BJ (cell line): ENCODE measurements at places on chromosomes 3 and 15.

GRCh38 chr15:25739687-25740121 is 123.4 kb downstream of the ATP10A start:
- no peak for DNase-seq

DNA sequence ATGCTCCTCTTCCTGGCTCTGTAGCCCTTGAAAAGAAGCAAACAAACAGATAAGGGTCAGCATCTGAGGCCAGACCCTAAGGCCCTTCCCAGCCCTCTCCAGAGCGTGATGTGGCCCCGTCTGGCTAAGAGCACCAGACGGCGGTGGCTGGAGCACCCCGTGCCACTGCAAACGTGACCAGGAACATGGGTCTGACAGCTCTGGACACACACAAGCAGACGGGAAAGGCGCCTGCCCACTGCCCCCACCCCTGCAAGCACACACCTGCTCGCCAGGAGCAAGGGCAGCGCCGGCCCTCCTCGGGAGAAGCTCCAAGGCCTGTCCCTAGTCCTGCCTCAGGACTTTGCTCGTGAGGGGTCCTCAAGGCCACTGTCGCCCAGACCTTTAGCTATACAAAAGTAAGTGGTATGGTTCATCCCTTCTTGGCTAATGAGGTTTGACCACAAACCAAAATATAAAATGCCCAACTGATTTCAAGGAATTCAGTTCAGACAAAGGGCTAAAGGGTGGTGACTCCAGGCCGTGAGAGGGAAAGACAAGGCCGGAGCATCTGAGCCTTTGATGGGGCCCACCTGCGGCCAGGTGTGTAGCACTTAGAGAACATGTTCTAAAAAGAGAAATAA is 90.4 kb downstream of the XXYLT1 start:
- no peak for DNase-seq

DNA sequence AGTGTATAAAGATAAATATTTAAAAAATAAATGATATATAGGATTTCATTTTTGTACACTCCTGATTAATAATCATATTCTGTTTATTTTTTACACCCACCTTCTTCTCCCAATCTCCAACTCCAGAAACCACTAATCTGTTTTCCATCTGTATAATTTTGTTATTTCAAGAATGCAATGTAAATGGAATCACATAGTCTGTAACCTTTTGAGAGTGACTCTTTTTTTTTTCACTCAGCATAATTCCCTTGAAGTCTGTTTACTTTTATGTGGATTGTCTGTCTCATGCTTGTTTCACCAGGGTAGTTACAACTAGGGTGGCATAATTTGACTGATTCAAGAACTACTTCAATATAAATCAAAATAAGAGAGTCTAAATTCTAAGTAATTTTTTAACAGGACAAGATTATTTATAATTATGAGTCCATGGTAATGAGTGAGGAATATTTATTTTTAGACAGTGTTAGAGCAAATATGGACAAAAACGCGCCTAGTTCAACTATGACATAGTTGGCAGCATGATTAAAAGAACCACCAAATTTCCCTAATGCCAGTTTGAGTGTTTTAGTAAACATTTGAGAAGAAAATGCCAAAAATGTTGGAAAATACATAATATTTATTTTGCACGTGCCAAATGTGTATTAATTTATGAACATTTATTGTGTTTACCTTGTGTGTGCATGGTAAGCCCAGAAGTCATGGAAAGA is 19.4 kb upstream of the MFSD1 start:
- no peak for DNase-seq

- DNase-seq: no peak
Measured at GRCh38 chr15:23033979-23034378, 5.4 kb downstream of the TUBGCP5 start.

GRCh38 chr3:1191026-1191425 is 98.2 kb downstream of the CNTN6 start:
- no peak for DNase-seq

- DNase-seq: no peak
Measured at GRCh38 chr15:23503576-23503975, 56.5 kb upstream of the GOLGA6L2 start.

GRCh38 chr3:10357592-10358308 is 36.8 kb upstream of the SEC13 start:
- DNase-seq: peak; percentile 49

- no peak for DNase-seq
Measured at GRCh38 chr15:89551550-89551949, 23.7 kb upstream of the TICRR start.

DNA sequence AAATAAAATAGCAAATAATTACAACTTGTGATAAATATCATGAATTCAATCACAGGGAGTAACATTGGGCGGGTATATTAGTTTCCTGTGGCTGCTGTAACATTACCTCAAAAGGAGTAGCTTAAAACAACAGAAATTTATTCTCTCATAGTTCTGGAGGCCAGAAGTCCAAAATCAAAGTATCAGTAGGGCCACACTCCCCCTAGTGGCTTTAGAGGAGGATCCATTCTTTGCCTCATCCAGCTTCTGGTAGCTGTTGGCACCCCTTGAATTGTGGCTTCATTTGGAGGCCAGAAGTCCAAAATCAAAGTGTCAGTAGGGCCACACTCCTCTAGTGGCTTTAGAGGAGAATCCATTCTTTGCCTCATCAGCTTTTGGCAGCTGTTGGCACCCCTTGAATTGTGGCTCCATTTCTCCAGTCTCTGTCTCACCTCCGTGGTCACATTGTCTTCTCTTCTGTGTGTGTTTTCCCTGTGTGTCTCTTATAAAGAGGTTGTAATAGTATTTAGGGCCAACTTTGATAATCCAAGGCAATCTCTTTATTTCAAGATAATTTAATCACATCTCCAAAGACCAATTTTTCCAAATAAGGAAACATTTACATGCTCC is 3.1 kb upstream of the CFAP20DC start:
- no peak for DNase-seq

DNA sequence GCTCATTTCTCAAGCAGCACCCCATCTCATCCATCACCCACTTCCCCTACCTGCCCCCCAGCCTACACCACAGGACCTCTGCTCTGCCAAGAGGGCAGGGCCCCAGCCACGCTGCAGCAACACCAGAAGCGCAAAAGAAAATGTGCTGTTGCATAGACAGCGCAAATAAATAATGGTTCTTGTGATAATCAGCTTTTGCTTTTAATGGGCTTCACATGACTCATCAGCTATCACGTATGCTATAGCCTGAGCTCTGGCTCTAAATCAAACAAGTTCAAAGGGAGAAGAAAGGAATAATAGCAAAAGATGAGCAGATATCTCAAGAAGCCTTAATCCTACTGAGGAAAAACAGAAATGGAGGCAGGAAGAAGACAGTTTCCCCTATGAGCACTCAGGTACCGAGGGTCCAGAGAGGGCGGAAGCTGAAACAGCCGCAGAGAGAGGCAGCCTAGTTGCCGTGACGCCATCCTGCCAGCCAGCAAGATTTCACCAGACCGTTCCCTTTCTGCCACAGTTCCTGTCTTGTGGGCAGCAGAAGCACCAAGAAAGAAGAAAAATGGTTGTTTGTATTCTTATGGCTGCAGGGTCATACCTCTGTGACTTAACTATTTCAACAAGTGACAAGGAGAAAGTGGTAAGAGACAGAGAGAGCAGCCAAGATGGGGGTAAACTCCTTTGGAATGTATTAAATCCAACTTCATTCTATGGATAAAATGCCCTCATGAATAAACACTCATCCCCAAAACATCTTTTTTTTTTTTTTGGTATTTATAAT is 22.0 kb downstream of the RAB27A start:
- no peak for DNase-seq

GRCh38 chr3:81279481-81280379 is 481.7 kb downstream of the GBE1 start:
- no peak for DNase-seq

- peak; percentile 24 for DNase-seq
Measured at GRCh38 chr3:21392526-21392925, 358.5 kb downstream of the ZNF385D start.

DNA sequence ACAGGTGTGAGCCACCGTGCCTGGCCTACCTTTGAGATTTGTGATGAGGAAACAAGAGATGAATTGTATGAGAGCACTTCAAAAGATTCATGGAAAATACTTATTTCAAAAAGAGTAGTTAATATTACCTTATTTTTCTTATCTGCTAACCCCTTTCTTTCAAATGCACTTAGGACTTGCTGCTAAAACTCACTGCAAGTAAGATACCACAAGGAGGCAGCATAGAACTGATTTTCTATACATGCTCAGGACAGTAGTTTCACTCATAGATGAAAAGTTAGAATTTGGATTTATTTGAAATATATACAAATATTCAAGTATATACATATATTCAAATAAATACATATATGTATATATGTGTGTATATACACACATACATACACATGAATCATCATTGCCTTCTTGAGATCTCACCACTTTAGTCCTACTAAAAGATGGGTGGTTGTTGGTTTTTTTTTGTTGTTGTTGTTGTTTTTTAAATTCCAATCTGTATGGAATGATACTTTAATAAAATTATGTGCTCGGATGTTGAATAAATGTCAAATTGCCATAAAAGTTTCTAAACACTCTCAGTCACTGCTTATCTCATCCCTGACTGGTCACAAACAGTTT is 2.4 kb downstream of the CCNDBP1 start:
- DNase-seq: no peak

- no peak for DNase-seq
Measured at GRCh38 chr3:12182687-12183441, 24.2 kb upstream of the TIMP4 start.

GRCh38 chr3:116517308-116517707 is 72.0 kb upstream of the LSAMP start:
- no peak for DNase-seq

- no peak for DNase-seq
Measured at GRCh38 chr15:59553879-59554735, 57.5 kb upstream of the GCNT3 start.

- no peak for DNase-seq
Measured at GRCh38 chr15:34217587-34218225, 7.1 kb upstream of the EMC4 start.

- no peak for DNase-seq
Measured at GRCh38 chr15:100307241-100308212, 34.2 kb downstream of the ADAMTS17 start.

- DNase-seq: no peak
Measured at GRCh38 chr15:90818251-90819210, 49.9 kb upstream of the FURIN start.

- no peak for DNase-seq
Measured at GRCh38 chr3:79906106-79906505, 138.3 kb upstream of the ROBO1 start.

- DNase-seq: no peak
Measured at GRCh38 chr15:31328969-31329639, 2.5 kb downstream of the KLF13 start.

- no peak for DNase-seq
Measured at GRCh38 chr3:110670407-110670806, 401.2 kb upstream of the NECTIN3 start.

- no peak for DNase-seq
Measured at GRCh38 chr3:66609660-66610561, 109.1 kb upstream of the LRIG1 start.

GRCh38 chr3:69460034-69460433 is 74.1 kb upstream of the FRMD4B start:
- DNase-seq: no peak

DNA sequence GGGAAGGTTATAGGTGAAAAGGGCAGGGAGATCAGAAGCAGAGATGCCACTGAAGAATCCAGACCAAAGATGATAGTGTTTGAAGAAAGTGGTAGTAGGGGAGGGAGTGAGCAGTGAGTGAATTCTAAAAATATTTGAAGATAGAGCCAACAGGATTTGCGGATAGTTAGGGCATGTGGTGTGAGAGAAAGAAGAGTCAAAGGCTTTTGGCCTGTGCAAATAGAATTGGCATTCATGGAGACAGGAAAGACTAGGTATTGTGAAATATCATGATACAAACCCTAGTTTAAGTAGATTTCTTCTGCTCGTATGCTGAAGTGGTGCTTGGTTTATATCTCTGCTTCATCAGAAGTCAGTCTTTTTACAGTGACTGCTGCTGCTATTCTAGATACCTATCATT is 224.2 kb upstream of the CFAP20DC start:
- no peak for DNase-seq

GRCh38 chr3:148951599-148952361 is 39.6 kb upstream of the GYG1 start:
- DNase-seq: no peak

DNA sequence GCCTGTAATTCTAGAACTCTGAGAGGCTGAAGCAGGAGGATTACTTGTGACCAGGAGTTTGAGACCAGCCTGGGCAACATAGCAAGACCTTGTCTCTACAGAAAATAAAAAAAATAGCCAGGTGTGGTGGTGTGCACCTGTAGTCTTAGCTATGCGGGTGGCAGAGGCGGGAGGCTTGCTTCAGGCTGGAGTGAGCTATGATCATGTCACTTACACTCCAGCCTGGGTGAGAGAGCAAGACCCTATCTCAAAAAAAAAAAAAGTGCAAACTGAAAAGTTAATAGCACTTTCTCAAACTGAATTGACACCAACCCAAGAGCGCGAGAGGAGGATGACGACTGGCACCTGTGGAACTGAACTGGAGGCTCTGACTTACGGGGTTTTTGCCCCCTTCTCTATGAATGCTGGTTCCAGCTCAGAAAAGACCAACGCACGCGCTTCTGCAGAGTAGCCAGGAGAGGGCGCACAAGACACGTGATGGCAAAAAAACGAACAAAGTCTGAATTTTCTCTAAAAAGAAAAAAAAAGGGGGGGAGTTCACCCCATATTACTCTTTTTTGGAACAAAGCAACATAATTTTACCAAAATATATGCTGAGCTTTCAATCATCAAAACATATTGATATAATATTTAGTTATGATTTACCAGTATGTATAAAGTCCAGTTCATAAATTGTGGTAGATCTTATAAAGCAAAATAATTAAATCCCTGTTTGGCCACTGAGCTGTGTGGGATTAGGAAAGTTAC is 23.7 kb downstream of the CFAP92 start:
- no peak for DNase-seq

DNA sequence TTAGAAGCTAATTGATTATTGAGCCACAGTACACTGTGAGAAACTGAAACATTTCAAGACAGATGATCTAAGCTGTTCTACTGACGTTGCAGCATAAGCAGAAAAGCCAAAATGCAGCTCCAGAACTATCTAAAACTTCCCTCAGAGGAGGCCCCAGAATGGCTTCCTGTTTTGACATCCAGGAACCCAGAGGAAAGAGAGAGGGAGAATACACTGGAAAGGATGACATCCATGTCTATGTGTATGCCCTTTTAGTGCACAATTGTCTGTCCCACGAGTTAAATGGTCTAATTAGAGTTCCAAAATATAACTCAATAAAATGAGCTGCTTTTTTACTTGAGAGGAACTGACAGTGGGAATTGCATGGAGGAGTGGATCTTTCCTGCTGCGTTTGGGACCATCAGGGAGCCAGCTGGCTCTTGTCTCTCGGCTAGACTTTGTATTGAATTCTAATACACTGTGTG is 688.1 kb downstream of the ZNF385D start:
- DNase-seq: no peak

- no peak for DNase-seq
Measured at GRCh38 chr3:149860881-149861280, 47.9 kb downstream of the RNF13 start.
